ENCODE measurements at places on chromosomes 7 and 10.

DNA sequence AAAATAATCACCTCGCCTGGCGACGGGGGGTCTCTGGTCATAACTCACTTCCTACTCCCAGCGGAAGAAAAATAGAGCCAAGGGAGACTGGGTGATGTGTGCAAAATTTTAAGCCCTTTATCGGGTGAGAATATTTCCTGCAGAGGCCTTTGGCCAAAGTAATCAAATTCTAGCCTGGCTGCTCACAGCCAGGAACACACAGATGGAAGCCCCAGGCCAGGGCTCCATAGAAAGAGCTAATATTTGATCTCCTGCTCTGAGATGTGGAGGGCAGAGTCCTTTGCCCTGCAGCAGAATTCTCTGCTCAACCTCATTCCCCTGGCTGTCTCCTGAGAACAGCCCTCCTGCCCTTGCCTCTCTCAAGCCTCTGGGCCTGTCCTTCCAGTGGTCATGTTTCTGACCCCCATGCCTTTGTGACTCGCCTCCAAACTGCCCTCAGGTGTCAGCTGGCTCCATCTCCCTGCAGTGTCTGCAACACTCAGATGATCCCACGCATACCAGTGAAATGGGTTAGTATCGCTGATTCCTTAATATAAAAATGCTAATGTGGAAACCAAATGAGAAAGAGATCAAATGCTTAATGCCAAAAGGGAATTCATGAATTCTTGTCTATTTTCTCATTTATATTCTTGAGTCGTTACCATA is 34.5 kb downstream of the FRMD4A start:
- no peak for DNase-seq

DNA sequence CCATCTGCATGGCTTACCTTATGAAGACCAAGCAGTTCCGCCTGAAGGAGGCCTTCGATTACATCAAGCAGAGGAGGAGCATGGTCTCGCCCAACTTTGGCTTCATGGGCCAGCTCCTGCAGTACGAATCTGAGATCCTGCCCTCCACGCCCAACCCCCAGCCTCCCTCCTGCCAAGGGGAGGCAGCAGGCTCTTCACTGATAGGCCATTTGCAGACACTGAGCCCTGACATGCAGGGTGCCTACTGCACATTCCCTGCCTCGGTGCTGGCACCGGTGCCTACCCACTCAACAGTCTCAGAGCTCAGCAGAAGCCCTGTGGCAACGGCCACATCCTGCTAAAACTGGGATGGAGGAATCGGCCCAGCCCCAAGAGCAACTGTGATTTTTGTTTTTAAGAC is 12.4 kb downstream of the DUSP5 start:
- no peak for DNase-seq

- DNase-seq: no peak
Measured at GRCh38 chr10:116704926-116705325, 37.4 kb downstream of the HSPA12A start.

DNA sequence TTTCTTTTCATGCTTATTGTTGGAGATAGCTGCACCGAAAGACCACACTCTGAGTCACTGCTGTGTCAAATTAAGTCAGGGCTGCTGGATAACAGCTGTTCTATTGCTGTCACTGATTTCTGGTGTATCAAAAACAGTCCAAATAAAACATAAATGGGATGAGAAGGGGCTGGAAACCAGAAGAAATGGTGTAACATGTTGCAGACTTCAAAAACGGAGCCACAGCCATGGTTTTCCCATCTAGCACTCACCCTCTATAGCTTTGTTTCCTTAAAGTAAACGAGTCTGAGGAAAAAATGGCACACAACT is 103.3 kb upstream of the DIP2C start:
- no peak for DNase-seq

DNA sequence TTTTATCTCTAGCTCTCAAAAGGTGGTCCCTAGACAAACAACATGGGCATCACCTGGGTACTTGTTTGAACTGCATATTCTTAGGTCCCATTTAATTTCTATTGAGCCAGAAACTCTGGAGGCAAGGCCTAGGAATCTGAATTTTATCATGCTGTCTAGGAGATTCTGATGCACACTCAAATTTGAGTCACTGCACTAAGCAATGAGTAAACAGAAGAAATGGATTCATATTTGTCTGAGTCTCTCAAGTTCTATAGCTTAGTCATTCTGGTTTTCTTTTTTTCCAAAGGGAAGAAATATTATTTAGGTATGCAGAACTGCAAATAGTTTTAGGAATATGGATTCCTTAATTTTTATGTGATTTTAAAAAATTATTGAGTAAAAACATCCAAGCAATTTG is 185.5 kb downstream of the SEMA3A start:
- DNase-seq: no peak

DNA sequence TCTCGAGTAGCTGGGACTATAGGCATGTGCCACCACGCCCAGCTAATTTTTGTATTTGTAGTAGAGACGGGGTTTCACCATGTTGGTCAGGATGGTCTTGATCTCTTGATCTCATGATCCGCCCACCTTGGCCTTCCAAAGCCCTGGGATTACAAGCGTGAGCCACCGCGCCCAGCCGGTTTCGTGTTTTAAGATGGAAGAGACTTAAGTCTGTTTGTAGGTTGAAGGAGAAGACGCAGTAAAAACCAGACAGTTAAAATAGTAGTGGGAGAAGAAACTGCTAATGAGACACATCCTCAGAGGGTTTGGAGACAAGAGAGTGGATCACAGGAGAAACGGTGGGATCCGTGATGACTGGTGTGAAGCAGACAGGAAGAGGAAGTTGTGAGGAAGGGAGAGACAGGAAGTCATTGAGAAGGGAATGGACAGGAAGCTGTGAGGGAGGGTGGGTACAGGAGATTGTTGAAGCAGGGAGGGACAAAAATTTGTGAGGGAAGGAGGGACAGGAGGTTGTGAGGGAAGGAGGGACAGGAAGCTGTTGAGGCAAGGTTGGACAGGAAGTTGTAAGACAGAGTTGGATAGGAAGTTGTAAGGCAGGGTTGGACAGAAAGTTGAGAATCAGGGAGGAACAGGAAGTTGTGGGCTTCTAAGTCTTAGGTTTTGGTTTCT is 115.5 kb downstream of the WDFY4 start:
- DNase-seq: no peak

DNA sequence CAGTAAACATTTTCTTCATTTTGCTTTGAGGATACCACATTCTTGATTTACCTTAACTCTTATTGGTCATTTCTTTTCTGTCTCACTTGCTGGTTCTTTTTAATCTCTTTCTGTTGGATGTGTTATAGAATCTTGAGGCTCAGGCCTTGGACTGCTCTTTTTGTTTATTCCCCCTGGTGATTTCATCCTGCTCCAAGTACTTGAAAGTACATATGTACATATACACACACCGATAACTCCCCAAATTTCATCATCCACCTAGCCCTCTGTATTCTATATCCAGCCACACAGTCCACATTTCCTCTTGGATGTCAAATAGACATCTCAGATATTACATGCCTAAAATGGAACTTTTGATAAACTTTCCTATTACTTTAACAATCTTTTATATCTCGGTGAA is 7.5 kb downstream of the ZNF518A start:
- DNase-seq: no peak

- no peak for DNase-seq
Measured at GRCh38 chr10:59917922-59918321, 11.6 kb upstream of the CCDC6 start.

DNA sequence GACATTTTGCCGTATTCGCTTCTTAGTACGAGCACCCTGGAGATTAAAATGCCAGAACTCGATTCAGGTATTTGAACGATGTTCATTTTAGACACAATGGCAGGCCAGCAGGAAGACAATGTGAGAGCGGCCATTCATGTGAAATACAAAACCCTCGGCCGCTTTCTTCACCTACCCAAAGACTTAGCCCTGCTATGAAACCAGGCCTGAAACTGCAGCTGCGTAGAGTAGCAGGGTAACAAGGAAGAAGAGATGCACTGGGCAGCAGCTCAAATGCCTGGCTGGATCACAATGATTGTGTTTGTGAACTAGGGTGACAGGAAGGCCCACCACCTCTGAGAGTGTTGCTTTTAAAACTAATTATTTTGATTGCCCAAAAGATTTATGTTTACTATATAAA is 234.8 kb downstream of the TRIL start:
- no peak for DNase-seq

DNA sequence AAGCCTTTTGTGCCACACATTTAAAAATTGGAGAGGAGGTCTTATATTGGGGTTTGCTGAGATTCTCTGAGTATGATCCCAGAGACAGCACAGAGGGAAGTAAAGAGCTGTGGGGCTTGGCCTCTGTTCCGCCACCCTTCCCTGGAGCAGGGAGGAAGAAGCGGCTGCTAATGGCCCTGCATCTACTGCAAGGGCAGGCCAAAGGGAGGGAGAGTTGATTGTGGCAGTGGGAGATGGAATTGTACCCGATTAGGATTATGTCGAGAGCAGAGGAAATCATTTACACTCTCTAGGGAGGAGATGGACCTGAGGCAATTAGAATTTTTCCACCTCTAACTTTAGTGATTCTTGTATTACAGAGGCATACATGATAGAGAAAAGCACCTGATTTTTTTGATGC is 28.8 kb downstream of the CYP17A1 start:
- DNase-seq: no peak

- no peak for DNase-seq
Measured at GRCh38 chr7:23211589-23211988, 29.7 kb downstream of the NUP42 start.

- DNase-seq: no peak
Measured at GRCh38 chr7:5519515-5519928, 95.9 kb upstream of the TNRC18 start.

GRCh38 chr10:132283604-132284382 is 24.0 kb downstream of the STK32C start:
- no peak for DNase-seq

GRCh38 chr7:1569440-1569832 is 396 bp downstream of the PSMG3 start:
- no peak for DNase-seq

DNA sequence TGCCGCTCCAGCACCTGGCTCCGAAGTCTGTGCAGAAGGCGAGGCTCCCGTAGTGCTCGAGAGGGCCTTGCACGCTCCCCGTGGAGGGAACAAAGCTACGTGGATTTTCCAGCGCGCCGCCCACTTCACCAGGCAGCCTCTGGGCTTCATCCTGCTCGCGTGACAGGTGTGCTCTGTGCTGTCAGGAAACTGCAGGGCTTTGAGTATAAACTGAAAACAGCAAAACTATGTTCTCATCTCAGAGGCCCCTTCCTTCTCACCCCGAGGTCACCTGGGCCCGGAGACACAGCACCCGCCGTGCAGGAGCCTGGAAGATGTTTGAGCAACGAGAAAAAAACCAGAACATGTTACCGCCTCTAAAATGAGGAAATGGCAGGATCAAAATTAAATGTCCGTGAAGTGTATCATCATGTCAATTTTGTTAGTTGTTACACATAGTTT is 17.6 kb upstream of the GPR146 start:
- DNase-seq: no peak
